ENCODE measurements at places on chromosomes 5 and 9. TPM values are rescaled to one million over a fixed set of nuclear protein-coding genes. Genes with fewer than 3 reads are reported as not detected.

DNA sequence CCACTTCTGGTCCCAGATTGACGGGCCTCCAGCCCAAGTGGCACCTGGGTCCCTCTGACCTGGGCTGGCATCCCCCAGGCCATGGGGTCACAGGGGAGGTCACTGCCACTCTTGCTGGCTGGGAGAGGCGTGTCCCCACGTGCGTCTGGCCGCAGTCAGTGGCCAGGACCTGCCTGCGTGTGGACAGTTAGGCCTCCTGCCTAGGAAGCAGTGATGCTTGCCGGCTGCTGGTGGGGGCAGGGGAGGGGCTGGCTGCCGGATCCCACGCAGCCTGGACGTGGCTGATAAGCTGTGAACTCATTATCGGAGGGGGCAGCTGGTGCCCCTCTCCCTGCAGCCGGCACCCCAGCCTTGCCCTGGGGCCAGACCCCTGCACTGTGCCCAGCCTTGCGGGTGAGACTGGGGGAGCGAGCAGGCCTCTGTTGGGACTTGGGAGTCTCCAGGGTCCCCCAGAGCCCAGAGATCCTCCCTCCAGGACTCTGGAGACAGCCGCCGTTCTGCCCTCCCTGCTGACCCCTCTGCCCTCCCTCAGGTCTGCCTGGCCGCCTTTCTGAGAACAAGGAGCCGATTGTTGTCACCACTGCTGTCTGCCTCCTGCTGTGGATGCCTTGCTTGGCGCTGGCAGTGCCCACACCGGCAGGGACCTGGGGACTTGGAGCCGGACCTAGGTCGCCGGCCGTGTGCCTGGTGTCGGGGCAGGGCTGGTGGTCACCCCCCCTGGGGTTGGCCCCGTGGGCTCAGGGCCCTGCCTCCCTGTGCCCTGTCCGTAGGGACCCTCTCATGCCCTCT lies 12.3 kb downstream of the RXRA start:
- no peak for DNase-seq

The REEP2 gene
- 1.9 TPM for polyA plus RNA-seq

The CCDC183 gene
- polyA plus RNA-seq: 6.2 TPM

DNA sequence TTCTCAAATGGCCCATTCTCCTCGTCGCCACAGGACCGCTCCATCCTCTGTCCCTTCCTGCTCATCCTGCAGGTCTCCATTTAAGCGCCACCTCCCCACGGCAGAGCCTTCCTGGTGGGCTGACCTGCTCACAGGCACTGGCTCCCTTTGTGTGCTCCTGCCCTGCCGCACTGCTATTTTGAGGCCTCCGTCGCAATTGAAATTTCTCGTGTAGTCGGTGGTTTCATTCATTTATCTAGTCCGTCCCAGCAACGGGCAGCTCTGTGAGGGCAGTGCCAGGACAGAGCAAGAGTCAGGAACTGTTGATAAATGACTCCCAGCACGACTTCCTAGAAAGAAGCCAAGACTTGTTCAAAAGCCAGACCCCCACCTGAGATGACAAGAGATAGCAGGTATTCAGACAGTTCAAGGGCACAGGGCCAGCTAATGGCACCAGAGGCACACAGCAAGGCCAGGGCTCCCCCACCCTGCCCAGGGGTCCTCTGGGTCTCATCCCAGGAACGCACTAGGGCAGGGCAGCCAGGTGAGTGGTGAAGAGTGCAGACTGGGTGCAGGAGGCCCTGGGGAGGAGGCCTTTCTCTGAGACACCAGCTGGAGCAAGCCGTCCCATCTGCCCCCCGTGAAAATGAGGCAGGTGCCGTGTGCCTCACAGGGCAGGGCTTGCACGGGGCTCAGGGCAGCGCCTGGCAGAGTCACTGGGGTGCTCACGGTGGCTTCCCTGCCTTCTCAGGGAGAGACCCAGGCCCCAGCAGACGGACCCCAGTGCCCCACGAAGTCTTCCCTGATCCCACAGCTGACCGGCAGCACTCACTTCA lies 36.9 kb downstream of the FAM78A start:
- no peak for DNase-seq

The SLC6A7 gene
- polyA plus RNA-seq: not detected

GRCh38 chr5:174794931-174795672 lies 70.7 kb downstream of the MSX2 start:
- no peak for DNase-seq

GRCh38 chr5:107476783-107477182 lies 194.0 kb downstream of the EFNA5 start:
- no peak for DNase-seq

Measured in right lung (tissue), 10 donors.